ENCODE measurements at places on chromosomes 6 and 20.

DNA sequence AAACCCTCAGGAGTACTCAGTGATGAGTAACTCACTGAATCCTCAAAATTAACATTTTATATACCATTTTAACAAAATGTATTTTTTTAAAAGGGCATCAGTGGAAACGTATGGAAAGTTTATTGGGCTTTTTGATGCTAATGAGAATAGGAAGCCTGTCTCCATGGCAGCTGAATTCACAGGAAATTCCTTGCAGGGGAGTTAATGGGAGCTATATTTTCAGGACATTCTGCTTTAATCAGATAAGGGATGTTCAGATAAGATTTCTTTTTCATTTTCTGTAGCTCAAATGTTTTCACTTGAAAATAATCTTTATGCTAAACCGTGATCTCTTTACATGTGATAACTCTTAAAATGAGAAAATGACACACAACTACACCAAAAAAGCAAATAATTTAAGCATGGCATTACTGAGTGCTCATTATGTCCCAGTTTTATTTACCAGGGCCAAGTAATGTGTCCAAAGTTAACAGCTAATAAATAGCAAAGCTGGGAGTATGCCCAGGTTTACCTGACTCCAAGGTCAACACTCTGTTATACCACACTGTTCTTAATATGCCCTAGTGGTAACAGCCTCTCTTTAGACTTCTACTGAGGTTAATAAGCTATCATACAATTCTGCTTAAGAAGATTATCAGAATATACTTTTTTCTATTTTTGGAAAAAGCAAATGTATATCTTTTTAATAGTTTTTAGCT lies 348.1 kb downstream of the GRIK2 start:
- peak; percentile 7 for DNase-seq

DNA sequence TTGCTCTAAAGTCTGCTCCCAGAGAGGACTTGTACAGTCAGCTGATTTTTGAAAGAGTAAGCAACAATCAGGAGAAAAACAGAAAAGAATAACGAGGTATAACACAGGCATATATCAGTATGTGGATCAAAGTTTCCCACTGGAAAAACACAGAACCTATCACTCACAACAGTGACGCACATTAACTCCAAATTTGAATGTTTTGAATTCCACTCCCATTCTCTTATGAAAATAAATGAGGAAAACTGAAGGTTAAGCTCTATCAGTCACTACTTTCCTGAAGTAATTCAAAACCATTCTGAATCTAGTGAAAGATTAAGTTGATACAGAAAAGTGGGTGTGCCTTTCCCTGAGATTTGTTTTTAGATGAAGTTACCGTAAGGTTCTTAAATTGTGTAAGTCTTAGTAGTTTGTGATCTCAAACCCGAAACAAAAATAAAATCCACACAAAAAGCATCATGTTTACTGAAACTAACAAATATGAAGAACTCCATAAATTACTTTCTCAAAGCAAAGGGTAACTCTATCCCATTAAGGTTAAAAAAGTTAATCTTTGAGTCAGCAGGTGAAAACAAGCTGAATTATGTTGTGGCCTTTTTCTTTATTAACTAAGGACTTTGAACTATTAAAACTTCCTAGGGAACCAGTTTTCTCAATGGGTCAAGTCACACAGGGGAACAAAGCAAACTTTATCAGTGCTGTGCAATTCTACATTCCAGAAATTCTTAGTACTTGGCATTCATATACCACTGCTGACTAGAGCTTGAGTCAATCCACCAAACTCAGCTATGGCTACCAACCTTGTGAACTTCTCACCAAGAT lies 115.7 kb downstream of the OGFRL1 start:
- DNase-seq = no peak

DNA sequence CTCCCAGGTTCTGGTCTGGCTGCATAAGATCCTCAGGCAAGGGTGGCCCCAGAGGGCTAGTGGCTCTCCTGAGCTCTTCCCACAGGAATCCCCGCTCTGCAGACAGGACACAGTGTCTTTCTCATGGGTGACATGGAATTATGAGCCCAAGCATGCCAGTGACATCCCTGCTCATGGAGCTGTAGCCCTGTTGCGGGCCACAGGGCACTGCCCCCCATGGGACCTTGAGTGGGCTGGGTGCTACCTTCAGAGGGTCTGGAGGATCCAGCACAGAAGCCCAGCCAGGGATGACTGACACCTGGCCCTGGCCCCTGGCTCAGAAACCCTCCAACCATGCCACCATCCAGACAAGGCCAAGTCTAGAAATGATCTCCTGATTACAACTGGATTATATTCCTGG lies 657.5 kb upstream of the DEFB115 start:
- no peak for DNase-seq

- peak; percentile 75 for DNase-seq
Measured at GRCh38 chr6:157763129-157763903, 59.7 kb upstream of the SNX9 start.

DNA sequence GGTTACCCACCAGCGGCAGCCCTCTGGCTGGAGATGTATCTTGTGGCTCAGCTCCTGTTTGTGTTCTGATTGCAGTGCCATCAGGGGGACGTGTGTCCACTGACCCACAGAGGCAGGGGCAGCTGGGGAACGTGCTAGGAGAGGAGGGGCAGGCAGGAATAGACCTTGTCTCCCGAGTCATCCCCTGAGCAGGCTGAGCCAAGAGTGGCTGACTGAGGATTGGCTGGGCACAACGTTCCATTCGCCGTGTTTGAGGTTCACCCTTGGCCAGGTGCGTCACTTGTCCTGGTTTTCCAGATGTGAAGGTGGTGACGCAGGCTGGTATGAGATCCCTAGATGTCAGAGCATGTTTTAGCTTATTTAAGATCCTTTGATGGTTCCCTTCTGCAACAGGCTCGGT lies 57.7 kb downstream of the ADNP start:
- peak; percentile 20 for DNase-seq

DNA sequence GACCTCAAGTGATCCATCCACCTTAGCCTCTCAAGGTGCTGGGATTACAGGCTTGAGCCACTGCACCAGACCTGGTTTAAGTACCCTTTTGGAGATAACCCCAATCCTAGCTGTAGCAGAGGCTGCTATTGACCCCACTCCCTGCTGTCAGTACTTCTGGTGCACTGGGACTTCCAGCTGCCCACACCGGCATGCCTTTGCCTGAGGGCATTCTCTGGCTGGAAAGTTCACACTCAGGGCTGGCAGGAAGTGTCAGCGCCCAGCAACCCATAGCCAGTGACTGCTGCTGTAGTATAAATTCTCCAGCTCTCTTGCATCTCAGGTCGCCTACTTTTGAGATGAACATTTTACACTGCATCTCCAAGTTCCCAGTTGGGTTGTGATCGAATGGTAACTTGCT lies 75.3 kb downstream of the UTRN start:
- no peak for DNase-seq

GRCh38 chr6:115882174-115882573 lies 178.5 kb downstream of the FRK start:
- no peak for DNase-seq

DNA sequence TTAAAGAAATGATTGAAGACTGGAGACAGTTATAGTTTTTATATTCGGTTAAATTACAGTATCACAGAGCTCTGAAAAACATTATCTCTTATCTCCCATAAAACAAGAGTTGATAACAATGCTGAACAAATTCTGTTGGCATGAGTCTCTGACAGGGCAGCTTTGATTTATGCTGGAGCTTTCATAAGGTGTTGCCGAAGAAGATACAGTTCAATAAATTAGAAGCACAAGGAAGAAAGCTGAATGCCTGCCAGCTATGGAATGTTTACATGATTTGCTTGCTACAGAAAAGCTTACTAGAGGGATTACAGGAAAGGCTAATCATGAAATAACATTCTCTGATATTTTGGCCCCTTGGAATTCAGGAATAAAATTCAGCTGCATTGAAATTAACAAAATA lies 431.9 kb upstream of the GJE1 start:
- DNase-seq = peak; percentile 14

GRCh38 chr20:47541355-47541922 lies 39.8 kb downstream of the NCOA3 start:
- DNase-seq = no peak

- no peak for DNase-seq
Measured at GRCh38 chr6:142279350-142280180, 22.2 kb upstream of the ADGRG6 start.

DNA sequence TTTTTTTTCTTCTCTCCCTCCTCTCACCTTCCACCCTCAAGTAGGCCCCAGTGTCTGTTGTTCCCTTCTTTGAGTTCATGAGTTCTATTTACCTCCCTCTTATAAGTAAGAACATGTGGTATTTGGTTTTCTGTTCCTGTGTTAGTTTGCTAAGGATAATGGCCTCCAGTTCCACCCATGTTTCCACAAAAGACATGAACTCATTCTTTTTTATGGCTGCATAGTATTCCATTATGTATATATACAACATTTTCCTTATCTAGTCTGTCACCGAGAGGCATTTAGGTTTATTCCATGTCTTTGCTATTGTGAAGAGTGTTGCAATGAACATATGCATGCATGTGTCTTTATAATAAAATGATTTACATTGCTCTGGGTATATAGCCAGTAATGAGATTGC lies 147.9 kb downstream of the PDE7B start:
- DNase-seq = no peak

DNA sequence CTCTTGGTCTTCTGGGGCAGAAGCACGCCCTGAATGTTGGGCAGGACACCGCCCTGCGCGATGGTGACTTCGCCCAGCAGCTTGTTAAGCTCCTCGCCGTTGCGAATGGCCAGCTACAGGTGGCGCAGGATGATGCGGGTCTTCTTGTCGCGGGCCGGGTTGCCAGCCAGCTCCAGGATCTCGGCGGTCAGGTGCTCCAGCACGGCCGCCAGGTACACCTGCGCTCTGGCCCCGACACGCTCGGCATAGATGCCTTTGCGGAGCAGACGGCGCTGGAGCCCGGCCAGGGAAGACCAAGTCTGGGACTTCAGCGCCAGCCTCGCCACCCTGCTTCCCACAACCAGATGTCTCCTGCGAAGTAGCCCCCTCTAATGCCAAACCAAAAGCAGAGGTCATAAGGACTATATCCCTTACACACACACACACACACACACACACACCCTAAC lies 8.0 kb upstream of the SLC17A3 start:
- DNase-seq = peak; percentile 75

DNA sequence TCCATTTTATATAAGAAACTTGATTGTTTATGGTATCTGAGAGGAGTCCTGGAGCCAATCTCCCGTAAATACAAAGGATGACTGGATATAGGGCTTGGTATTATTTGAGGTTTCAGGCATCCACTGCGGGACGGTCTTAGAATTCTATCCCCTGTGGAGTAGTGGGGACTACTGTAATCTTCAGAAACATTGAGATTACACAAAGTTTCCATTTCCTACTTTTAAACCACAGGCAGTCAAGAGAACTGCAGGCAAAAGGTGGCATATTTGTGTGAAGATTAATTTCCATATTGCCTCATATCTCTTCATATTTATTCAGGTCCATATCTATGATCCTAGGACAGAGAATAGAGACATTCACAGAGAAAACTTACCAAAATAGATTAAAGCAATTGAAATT lies 586.2 kb downstream of the PHF3 start:
- no peak for DNase-seq

- no peak for DNase-seq
Measured at GRCh38 chr6:135817035-135817434, 34.5 kb upstream of the PDE7B start.

DNA sequence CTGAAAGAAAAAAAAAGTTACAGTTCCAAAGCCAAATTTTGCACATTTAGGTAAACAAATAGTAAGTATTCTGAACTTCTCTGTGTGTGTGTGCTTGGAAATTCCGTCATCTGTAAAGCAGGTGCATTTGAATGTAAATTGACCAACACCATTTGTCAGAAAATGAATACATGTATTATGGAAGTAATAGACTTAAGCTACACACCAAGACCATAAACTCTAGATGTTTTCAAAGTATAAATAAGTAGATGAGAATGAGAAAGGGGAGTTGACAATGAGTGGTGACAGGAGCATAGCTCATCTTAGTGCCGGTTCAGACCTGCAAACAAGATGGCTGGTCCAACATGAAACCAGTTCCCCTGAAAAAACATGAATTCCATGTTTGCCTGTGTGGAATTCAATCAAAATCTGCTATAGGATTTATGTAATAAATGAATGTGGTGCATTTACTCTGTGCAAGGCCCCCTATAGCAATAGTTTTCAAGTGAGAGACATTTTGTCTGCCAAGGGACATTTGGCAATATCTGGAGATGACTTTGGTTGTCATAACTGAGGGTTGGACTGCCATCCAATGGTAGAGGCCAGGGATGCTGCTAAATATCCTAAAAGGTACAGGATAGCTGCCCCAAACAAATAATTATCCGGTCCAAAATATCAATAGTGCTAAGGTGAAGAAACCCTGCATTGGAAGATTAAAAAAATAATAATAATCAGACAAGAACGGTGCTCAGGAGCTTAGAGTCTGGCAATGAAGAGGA lies 11.0 kb upstream of the FILIP1 start:
- no peak for DNase-seq

DNA sequence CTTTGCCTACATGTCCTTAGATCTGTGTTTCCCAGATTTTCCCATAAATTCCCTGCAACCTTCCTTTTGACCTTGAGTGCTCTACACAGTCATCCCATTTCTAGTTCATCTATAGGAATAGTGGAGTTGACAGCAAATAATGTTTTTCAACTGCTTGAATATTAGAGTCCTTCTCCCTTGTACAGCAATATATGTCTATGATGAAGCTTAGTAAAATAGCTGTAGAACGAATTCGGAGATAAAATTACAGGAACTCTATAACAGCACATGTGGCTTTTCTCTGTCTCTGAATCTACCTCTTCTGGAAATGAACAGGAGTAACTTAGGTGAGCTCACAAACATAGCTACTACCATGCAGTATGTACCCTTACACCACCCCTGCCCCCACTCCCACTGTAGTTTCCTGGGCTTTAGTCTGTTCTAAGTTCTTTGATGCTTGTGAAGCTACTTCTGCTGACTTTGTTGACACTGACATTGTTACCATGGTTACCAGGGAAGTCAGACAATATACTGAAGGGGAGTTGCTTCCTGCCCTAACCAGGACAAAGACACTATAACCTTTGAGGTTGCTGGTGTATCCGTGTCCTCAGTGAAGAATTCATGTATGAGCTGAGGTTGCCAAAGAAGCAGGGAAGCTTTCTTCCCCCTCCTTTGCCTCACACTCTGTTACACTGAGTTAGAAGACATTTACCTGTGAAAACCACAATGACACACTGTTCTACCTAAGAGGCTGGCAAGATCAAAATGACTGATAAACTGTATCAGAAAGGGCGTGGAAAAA lies 35.8 kb upstream of the SHLD1 start:
- peak; percentile 87 for DNase-seq

GRCh38 chr6:142013287-142013686 lies 119.4 kb upstream of the GJE1 start:
- DNase-seq = no peak

GRCh38 chr6:118528129-118528528 lies 20.0 kb upstream of the PLN start:
- DNase-seq = no peak
